Stimulated activated CD8-positive, alpha-beta memory T cell treated with anti-CD3 and anti-CD28 coated beads, Interleukin-4, amount 100 ng/mL, for 1 hour (primary cell): ENCODE measurements at places on chromosomes 7 and 10.

DNA sequence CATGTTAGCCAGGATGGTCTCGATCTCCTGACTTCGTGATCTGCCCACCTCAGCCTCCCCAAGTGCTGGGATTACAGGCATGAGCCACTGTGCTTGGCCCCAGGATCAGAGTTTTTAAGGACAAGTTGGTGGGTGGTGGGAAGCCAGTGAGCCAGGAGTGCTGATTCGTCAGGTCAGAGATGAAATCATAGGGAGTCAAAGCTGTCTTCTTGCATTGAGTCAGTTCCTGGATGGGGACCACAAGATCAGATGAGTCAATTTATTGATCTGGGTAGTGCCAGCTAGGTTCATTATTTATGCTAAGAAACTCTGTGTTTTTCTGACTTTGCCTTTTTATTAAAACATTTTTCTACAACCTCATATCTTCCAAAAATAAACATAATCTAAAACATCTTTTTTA is 423.8 kb downstream of the ARL4A start:
- no peak for DNase-seq

GRCh38 chr10:90930971-90931871 is 10.3 kb upstream of the ANKRD1 start:
- no peak for DNase-seq

DNA sequence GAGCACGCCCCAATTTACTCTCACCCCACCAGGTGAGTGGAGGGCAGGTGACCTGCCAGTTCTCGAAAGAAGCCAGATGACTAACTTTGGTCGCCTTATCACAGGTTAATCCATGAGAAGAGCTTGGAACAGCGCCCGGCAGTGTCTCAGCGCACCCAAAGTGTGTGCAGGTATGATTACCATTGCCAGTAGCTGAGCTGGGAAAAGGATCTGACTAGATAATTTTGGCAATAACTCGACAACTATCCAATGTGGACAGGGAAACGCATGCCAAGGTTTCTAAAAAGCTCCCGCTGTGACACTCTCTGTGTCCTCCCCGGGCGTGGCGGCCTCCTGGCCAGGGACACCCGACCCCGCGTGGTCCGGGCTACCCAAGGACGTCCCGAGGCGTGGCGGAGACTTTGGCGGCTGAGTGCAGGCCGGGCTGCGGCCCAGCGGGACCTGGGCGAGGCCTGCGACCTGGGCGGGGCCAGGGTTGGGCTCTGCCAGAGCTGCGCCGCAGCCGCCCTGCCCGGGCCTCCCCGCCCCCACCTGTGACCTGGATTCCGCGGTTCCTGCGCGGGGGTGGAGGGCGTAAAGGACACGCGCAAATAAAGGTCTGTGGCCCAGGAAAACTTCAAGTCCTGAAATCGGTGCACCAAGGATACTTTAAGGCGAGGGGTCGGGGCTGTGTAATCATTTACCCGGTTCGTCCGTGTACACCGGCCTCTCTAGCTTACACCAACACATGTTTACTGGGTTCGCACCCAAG is 13.7 kb upstream of the WAPL start:
- no peak for DNase-seq

- DNase-seq: no peak
Observed at GRCh38 chr7:157125376-157126223, 13.1 kb upstream of the UBE3C start.

DNA sequence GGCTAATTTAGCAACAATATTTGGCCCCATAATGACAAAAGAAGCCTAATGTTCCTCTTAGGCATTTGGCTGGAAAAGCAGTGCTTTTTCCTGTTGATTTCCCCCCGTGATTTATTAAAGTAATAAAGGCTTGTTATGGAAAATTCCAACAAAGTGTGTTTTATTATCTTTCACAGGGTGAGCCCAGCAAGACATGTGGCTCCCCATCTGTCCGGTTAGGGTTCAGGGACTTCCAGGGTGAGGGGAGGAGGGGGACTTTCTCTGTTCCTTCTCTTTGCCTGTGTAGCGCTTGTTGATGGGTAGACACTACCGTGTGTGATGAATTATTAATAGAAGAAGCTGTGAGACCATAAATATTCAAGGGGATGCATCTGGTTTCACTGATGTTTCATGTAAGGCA is 39.0 kb downstream of the HTR5A start:
- no peak for DNase-seq

DNA sequence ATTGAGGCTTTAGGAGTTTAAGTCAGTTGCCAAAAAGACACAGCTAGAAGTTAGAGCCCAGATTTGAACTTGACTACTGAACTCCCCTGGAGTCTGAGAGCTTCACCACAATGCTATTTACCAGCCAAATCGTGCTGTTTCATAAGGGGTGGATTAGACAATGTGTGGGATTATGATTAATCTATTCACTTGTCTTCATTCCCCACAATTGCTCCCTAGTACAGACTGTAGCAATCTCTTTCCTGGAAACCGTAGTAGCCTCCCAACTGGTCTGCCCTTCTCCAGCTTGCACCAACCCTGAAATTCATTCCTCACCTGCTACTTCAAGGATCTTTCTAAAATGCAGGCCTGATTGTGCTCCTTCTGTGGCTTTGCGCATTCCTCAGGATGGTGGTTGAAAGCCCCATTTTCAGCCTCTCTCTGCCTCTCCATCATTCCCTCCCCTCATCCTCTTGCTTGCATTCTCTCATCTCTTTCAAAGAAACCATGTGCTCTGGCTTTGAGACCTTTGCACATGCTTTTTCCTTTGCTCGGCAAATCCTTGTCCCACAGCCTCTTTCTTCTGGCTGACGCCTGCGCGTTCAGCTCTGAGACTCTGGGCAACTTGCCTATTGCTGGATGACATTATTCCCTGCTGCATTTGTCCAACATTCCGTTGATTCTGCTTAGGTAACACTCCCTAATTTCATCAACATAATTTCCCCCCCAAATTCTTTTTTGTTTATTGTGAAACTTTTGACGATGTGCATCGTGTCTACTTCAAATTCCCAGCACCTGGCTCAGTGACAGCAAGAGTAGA is 145.1 kb downstream of the ADRA2A start:
- no peak for DNase-seq

DNA sequence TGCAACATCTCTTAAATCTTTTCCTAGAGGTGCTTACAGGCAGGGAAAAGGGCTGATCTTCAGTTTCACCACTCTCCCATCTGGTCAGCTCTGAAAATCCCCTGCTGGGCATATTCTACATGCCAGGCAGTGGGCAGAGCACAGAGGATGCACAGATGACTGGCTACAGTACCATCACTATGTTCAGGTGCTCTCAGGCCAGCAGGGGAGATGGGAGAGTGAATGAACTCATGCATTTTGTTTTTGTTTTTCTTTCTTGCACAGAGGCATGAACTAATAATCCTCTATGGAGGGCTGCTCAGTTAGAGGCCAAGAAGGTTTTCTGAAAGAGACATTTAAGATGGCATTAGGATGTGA is 19.3 kb downstream of the ELMO1 start:
- DNase-seq: no peak

DNA sequence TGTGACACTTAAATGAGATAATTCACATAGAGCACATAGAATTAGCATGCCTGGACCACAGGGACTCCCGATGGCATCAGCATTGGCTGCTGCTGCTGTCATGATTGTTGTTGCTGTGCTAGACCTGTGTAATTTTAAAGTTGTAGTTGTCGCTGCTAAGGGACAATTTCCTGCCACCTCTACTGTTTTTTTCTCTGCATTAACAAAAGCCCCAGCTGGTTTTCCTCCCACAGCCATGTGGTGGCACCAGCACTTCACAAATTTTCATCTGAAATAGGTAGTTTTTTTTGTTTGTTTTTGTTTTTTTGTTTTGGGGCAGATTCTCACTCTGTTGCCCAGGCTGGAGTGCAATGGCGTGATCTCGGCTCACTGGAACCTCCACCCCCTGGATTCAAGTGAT is 25.4 kb upstream of the PRXL2A start:
- no peak for DNase-seq

DNA sequence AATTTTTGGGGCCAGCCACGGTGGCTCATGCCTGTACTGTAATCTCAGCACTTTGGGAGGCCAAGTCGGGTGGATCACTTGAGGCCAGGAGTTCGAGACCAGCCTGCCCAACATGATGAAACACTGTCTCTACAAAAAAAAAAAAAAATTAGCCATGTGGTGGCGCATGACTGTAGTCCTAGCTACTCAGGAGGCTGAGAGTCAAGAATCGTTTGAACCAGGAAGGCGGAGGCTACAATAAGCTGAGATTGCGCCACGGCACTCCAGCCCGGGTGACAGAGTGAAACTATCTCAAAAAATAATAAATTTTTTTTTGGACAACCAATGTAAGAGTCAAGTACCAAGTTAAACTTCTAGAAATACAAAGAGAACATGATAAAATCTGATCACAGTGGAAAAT is 164.6 kb downstream of the AVL9 start:
- no peak for DNase-seq

DNA sequence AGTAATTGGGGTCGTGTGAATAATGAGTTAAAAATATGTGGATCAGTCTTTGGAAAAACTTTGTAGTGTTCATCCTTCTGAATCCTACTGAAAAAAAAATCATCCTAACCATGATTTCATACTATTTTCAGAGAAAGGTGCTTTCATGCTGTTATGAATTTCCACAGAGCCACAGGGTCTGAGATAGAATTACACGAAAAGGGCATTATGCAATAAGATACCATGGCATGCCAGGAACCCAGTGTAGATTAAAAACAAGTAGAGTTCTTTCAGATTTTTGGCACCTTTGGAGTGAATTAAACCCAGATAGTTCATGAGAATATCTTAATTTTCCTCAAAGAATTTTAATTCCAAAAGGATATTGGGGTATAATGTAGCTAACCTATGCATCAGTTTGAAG is 47.5 kb upstream of the AGMO start:
- DNase-seq: no peak

DNA sequence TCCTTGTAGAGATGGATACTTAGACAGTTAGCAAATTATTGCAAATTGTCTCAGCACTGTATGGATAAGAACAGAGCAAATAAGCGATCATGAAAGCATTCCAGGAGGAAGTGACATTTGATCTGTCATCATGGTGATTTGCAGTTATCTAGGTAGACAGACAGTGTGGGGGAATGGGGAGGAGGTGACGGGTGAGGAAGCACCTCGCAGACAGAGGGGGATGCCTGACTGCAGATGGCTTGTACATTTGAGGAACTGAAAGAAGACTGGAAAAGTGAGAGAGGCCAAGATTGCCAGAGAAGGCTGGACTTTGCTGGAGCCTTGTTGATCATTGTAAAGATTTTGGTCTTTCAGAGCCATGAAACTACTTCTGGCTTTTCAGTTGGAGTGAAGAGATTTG is 318.2 kb upstream of the CELF2 start:
- DNase-seq: no peak

GRCh38 chr7:75813781-75814236 is at the start of gene CCL24:
CCL24 (minus strand) TSS chr7:75813806; CDS start chr7:75813715, 91 bp downstream.
- no peak for DNase-seq

DNA sequence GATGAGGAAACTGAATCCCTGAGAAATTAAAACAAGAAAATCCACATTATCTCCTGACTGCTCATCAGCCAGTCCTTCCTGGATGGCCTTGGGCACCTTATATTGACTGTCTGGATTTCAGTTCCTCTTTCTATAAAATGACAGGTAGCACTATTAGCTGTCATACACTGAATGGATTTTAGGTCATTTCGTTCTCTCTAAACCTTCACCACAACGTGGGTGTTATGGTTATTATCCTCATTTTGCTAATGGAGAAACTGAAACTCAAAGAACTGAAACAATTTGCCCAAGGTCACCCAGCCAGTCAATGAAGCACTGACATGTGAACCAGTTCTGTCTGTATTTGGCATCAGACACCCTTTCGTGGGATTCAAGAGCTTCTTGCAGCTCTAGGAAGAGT is 193.8 kb downstream of the CYP26A1 start:
- no peak for DNase-seq

DNA sequence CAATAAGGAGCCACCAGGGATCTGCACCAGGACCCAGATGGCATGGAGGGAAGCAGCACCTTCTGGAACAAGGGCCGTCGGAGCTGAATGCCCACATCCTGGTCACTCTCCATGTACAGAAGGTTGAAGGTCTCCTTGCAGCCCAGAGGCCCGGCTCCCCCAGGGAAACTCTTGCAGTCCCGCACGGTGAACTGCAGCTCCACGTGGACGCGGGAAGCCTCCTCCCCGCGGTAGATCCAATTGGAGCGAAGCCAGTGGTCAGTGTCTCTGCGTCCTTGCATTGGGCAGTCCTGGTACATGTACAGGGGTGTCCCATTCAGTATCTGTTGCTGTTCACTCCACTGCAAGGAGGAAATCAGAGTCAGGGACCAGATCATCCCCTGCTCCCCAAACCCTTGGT is 7.4 kb downstream of the EPHA1 start:
- DNase-seq: no peak

- DNase-seq: no peak
Observed at GRCh38 chr7:79282070-79282694, 171.3 kb downstream of the MAGI2 start.

DNA sequence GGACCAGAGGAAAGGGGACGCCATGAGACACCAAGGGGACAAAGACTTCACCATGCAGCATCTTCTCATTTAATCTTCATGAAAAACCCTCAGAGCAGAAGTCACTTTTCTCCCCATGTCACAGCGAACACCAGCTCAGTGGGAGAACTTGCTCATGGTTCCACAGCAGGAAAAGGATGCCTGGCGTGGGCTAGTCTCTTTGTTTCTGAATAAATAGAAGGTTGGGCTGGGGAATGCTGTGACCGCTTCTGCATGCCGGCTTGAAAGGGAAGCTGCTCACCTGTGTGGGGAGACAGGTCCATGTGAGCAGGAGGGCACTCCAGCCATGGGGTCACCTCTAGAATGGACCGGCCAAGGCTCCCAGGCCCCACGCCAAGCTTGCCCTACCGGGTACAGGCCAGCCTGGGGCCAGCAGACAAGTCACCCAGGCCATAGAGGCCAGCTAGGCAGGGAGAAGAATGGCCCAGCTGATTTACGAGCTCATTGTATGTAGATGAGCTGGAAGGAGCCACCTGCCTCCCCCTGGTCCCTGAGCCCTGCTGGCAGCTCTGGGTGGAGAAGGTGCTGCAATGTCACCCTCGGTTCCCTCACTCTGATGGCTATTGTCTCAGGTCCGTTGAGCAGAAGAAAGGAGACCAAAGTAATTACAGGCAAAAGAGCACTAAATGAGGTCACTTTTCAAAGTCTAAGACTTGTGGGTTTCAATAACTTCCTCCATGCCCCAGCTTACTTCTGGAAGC is 82.0 kb upstream of the PDZD8 start:
- no peak for DNase-seq

GRCh38 chr7:2209146-2209960 is 23.4 kb downstream of the MAD1L1 start:
- no peak for DNase-seq

GRCh38 chr10:129927351-129928120 is 36.5 kb downstream of the EBF3 start:
- DNase-seq: no peak

DNA sequence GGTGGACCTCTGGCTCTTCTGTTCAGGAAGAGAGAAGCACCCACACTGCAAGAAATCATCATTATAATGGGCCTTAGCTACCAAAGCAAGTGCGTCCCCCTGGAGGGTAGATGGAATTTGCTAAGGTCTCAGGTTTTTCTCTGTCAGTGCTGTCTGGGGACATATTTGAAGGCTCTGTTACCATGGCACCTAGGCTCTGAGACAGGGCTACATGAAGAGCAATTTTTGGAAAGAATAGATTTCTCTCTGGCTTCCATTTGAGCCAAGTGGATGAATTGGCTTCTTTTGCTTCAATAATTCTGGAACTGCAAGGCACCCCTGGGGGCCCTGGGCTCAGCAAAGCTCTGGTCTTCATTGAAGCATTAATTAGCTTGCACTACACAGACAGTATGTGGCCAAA is 349.1 kb upstream of the GALNT17 start:
- no peak for DNase-seq
